ENCODE measurements at places on chromosomes 7 and 10.

DNA sequence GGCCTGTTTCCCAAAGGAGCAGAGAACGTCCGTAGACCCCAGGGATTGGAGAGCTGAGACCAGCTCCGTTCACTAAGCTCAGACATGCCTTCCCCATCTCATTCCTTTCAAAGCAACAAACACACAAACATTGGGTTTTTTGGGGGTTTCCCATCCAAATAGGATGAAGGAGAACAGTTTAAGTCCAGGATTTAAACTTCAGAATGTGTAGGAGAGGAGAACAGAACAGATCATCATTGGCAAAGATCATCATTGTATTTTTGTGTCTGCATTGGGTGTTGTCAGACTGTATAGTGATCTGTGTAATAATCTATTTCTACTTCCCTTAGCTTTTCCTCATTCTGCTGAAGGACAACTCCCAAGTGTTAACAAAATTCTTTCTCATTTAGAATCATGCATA is 177.9 kb downstream of the FANK1 start:
- no peaks in the 10 kb centered on the region for H3K36me3 ChIP-seq
- H3K27me3 ChIP-seq: peaks cover 3% of the 10 kb centered on the region
- no peak overlapping the region for H3K4me3 ChIP-seq
- DNase-seq: no peak
- H3K27ac ChIP-seq: no peak overlapping the region

DNA sequence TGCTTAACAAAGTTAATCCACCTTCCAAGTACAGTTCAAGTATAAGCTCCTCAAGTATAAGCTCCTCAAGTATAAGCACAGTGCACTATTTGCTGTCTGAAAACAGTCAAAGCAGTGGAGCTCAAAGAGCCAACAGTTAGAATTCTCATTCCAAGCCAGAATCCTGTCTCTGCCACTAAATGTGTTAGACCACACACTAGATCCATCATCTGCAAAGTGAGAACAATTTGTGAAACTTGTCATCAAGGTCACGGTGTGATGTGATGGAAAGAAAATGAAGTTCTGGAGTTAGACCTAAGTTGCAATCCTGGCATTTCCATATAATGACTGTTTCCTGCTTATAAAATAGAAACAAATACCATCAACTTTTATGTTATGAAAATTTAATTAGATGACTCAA is 602.5 kb downstream of the TNS3 start:
- H3K27ac ChIP-seq: no peak overlapping the region
- no peaks in the 10 kb centered on the region for H3K36me3 ChIP-seq
- H3K27me3 ChIP-seq: no peaks in the 10 kb centered on the region
- no peak overlapping the region for H3K4me3 ChIP-seq

DNA sequence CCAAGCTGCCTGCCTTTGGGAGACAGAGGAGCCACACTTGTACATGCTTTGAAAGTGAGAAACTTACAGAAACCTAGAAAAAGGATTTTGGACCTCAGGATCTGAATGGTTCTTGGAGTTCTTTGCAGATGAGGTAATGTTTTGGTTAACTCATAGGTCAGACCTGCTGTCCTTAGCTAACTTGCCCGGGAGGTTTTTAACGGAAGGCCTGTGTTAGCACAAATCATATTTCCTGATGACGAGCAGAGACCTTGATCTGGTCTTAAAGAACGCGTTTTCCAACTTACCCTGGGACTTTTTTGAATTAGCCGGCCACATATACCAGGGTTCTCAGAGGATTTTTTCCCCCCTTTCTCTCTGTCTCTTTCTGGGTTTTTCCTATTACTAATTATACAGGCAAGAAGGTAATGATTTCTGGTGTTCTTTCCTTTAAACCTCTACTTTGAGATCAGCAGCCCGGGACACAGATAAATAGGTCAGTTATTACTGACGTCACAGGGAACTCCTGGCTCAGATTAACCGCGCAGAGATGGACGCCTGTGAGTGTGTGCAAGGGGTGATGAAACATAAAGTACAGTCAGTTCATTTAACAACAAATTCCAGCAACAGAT is 101.7 kb upstream of the KLF6 start:
- H3K4me1 ChIP-seq: no peaks in the 10 kb centered on the region
- no peak for DNase-seq
- H3K36me3 ChIP-seq: no peaks in the 10 kb centered on the region
- no peak overlapping the region for H3K4me3 ChIP-seq

DNA sequence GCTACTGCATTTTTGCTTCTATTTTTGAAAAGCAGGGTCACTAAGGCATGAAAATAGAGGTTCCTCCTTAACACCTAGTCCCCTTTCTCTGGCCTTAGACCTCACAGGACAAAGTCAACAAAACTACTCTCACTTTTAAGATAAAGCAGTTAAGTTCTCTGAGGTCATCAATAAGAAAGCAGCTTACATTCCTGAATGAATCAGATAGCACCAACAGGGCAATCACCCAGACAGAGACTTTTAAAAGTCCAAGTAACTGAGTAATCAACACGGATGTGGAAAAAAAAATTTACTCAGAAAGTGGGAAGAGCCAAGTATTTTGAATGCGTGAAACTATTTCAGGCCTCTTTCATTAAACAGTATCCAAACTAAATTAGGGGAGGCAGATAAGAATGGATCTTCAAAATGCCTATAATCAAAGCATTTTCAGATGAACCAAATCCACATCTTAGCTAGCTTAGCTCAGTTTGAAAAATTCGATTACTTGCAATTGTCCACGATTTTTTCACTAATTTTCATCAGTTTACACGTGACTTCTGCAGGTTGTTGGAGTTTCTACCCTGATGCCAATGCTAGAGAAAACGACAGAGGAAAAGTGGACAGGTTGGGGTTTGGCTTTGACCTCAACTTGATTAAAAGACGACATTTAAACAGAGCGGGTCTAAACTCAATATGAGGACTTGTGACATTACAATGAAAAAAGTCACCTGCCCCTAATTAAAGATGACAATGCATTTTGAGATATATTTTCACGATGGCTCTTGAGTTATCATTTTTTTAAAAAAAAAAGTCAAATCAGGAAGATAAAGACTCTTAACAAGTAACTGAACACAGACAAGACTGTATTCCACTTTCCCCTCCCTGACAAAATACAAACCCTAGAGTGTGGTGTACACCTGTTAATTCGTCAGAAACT is 1.6 kb downstream of the BEND7 start:
- no peak for DNase-seq
- H3K4me3 ChIP-seq: no peak overlapping the region
- peaks cover 8% of the 10 kb centered on the region for H3K36me3 ChIP-seq
- H3K27ac ChIP-seq: no peak overlapping the region
- no peaks in the 10 kb centered on the region for H3K27me3 ChIP-seq

GRCh38 chr10:116511365-116511764 is 34.4 kb upstream of the PNLIP start:
- H3K36me3 ChIP-seq: no peaks in the 10 kb centered on the region
- no peak for DNase-seq
- no peaks in the 10 kb centered on the region for H3K27me3 ChIP-seq

GRCh38 chr7:114976666-114977065 is 54.8 kb downstream of the MDFIC start:
- no peak for DNase-seq
- H3K36me3 ChIP-seq: no peaks in the 10 kb centered on the region
- no peaks in the 10 kb centered on the region for H3K27me3 ChIP-seq
- H3K4me3 ChIP-seq: no peak overlapping the region
